ENCODE measurements at places on chromosomes 7 and 10. TPM values are rescaled to one million over a fixed set of nuclear protein-coding genes. Genes with fewer than 3 reads are reported as not detected.

DNA sequence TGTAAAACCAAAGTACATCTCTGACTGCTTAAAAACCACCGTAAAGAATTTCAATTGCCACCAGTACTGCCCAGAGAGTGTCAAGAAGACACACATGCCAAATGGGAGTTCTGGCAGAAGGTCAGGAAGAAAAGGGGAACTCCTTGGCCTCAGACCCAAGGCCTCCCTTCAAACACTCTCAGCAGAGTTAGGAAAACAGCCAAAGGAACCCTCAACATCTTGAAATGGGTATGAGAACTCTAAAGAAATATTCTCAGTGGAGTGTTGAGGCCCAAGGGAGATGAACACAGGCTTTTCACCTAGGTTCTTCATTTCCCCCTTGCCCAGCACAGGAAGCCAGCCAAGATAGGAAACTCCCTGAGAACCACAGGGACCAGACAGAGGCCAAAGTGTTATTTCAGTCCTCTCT is 96.1 kb upstream of the ASAH2 start:
- no peak for DNase-seq

- no peak for DNase-seq
Observed at GRCh38 chr10:76040107-76040829, 608.8 kb downstream of the LRMDA start.

GRCh38 chr10:114713525-114714090 is 55.5 kb upstream of the ABLIM1 start:
- no peak for DNase-seq

- DNase-seq = no peak
Observed at GRCh38 chr10:113663908-113664307, at the start of gene NRAP. Gene NRAP (minus strand): TSS chr10:113664041. CDS start chr10:113663882, 159 bp downstream.

DNA sequence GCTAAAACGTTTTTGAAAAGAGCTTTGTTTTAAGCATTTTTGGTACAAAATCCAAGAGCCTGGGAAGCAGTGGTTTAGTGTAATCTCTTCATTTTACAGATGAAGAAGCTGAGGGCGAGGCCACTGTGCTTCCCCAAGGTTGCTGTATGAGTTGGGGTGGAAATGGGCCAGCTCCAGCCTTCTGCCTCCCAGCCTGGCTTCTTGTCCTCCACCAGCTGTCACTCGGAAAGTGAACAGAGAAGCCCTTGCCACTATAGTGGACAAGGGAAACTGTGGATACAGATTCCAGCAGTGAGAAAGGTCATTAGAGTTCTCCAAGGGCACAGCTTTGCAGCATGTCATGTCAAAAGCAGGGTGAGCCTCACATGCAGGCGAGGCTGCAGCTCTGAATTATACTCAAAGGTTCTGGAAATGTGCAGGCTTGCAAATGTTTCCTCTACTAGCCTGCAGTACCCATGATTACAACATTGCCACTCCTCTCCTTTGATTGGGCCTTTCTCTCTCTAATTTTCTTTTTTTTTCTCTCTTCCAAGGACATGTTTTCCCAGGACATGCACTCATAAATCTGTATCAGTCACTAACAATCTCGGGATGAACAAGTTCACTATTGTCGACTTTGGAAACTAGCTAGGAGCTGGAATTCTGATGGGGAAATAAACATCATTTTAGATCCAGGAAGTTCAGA is 33.0 kb downstream of the BAMBI start:
- no peak for DNase-seq

DNA sequence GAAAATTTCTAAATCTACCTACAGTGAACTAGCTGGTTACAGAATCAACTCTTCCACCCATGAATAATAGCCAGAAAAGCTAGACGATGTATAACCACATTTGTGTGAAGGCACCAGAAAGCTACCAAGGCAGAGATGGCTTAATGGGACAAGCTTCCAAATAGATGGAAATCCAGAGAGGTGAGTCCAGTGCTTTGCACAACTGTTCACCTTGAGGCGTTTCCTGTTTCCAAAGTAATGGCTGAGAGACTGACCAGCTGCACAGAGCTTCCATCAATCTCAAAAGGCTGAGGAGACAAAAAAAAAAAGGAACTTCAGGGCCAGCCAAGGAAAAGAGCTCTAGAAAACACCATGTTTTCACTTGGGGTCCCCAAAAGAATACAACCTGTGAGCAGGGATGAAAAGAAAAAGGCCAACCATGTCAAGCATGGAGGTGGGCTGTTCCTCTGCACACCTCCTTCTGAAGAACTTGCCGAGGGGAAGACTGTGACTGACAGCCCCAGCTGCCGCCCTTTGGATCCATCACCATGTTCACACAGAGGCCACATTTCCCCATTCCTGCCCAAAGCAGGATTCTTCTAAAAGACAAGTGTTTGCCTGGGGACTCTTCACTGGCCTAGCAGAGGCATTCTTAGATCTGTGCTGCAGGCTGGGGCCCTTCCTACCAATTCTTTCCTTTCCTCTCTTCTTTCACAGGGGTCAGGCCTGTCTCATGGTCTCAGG is 72.9 kb downstream of the ARHGAP21 start:
- DNase-seq = no peak

DNA sequence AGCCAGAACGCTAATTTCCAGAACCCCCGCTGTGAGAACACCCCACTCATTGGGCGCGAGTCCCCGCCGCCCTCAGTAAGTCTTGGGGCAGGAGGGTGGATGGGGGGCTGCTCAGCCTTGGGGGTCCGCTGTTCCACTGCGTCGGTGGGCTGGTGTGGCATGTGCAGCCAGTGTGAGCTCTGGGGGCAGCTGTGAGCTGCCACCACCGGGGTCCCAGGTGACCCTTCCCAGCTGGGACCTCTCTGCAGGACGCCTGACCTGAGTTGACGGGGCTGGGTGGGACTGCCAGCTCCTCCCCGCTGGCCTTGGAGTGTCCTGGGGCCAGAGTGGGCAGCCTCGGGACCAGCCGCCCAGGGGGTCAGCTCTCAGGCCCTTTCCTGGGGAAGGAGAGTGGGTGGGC is 27.2 kb downstream of the TTYH3 start:
- no peak for DNase-seq

DNA sequence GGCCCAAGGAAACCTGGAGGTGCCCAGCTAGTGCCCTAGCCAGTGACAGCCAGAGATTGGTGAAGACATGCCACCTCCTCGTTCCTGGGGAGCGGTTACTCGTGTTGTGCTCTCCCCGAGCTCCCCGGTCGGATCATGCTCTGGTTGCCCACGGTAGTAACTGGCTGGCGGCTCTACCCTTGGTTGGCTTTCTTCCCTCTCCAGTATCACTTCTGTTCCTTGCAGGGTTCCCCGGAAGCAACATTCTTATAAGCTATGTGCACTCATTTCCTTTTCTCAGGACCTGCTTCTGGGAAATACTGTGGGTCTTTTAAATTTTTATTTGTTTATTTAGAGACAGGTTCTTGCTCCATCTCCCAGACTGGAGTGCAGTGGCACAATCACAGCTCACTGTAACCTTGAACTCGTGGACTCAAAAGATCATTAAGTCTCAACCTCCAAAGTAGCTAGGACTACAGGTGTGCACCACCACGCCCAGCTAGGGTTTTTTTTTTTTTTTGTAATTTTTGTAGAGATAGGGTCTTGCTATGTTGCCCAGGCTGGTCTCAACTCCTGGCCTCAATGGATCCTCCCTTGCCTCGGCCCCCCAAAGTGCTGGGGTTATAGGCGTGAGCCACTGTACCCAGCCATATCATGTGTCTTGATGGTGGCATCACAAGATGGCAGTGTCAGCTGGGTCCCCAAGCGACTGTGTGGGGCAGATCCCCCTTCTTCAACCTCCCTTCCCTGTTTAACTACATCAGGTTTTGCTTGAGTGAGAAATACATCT is 6.9 kb upstream of the CALHM1 start:
- no peak for DNase-seq

DNA sequence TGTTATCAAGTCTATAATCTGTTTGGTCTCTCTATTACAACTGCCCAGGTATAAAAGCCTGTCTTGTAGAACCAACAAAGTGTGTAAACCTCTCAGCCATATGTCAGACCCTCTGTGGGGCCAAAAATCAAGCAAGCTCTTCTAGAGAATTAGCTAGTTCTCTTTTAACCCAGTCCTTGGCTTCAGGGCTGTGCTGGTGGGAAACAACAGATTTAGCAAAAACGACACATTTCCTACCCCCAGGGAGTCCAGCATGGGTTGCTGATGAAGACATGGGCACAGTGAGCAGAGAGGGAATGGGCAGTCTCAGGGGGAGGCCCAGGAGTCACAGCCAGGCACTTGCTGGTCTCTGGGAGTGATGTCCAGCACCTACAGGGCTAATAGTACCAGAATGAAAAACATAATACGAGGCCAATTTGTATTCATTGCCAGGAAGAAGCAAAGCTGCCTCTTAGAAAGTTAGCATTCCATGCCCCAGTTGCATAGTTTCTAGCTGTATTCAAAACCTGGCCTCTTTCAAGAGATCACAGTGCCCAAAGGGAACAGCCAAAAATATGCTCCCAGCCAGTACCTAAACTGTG is 80.1 kb downstream of the FRMD4A start:
- no peak for DNase-seq

The SLC35G1 gene
- total RNA-seq = 1.6 TPM

The AKR1D1 gene
- not detected for total RNA-seq

The SORBS1 gene
- total RNA-seq = 0.03 TPM

The IQCE gene
- total RNA-seq = 18.2 TPM

The LYZL2 gene
- not detected for total RNA-seq

All from MG63 (cell line).